Activated gamma-delta T cell (primary cell): ENCODE measurements at places on chromosomes 1 and 21.

DNA sequence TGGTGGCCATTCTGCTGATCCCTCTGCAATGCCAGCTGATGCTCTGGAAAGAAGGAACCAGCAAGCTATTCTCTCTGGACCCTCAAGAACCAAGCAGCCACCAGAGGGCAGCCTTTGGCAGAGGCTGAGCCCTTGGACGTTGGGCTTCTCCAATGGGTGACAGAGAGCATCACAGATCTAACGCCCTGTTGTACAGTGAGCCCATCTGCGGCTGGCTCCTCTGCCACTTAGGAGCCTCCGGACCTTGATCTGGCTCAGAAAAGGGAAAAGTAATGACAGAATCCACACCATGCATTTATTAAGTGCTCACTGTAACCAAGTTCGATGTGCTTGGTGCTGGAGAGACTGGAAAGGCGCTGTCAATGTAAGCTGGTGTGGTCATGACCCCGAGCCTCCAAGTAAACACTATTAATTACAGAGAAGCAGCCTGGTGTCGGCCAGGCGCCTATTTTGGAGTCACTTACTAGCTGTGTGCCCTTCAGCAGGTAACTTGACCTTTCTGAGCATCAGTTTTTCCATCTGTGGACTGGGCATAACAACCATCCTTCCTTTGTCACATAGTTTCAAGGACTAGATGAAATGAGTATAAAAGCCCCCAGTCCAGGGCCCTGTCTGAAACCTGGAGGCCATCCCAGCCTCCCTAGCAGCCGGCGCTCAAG lies 34.9 kb downstream of the ECE1 start:
- DNase-seq, result no peak

GRCh38 chr1:66535853-66536252 lies 1.9 kb downstream of the SGIP1 start:
- DNase-seq, result no peak

DNA sequence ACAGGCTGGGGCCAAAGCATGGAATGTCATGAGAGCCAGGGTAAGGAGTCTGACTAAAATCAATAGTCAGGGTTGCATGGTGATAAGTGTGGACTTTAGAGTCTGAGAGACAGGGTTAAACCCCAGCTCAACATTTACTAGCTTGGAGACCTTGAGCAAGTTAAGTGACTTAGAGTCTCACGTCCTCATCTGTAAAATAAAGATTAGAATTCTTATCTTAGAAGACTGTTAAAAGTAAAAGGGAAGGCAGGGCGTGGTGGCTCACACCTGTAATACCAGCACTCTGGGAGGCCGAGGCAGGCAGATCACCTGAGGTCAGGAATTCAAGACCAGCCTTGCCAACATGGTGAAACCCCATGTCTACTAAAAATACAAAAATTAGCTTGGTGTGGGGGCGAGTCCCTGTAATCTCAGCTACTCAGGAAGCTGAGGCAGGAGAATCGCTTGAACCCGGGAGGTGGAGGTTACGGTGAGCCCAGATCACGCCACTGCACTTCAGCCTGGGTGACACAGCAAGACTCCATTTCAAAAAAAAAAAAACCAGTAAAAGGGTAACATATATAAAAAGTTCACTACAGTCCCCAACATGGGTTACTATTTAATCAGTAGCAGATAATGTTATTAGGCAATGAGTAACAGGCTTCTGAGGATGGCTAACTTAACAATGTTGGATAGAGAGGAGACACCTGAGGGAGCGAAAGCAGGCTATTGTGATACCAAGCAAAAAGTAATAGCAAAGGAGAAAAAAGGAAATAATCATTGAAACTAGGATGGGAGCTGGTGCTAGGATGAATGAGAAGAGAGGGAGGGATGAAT lies 20.8 kb downstream of the TMCO1 start:
- no peak for DNase-seq

DNA sequence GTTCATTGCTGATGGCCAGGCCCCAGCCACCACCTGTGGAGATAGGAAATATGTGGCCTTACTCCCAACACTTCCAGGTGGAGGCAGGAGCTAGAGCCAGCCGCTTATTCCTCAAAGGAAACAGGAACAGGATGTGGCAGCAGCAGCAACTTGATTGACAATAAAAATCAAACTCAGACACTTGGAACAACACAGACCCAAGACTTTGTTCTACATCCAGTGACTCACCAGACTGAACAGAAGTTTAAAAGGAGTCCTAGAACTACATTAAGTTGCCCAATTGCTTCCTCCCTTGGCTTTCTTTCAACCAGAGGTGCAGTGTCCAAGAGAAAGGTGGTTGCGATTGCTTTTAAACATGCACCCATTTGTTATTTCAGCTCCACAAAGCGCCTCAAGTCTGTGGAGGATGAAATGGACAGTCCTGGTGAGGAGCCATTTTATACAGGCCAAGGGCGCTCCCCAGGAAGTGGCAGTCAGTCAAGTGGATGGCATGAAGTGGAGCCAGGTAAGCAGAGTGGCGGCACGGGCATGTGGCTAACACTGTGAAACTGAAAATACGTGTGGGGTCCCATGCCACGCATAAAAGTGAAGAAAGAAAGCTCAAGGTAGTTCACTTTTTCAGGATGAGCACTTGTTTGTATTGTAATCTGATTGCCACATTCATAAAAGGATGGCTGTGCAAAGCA lies 276.6 kb downstream of the NFIA start:
- DNase-seq, result no peak
